Prostate gland (tissue), 2 donors: ENCODE measurements at places on chromosomes 4 and X.

DNA sequence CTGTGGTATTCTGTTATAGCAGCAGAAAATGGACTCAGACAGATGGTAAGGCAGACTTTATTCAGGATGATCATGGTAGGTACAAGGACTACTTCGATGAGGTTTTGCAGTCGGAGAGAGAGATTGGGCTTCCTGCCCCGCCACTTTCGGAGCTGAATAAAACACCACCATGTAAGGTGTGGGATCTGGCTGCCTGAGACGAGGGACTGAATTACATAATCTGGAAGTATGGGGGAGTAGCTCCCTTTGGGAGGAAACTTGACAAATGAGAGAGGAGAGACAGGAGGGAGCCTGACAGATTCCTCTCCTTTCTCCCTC lies 255.5 kb upstream of the GATB start:
- DNase-seq: no peak

DNA sequence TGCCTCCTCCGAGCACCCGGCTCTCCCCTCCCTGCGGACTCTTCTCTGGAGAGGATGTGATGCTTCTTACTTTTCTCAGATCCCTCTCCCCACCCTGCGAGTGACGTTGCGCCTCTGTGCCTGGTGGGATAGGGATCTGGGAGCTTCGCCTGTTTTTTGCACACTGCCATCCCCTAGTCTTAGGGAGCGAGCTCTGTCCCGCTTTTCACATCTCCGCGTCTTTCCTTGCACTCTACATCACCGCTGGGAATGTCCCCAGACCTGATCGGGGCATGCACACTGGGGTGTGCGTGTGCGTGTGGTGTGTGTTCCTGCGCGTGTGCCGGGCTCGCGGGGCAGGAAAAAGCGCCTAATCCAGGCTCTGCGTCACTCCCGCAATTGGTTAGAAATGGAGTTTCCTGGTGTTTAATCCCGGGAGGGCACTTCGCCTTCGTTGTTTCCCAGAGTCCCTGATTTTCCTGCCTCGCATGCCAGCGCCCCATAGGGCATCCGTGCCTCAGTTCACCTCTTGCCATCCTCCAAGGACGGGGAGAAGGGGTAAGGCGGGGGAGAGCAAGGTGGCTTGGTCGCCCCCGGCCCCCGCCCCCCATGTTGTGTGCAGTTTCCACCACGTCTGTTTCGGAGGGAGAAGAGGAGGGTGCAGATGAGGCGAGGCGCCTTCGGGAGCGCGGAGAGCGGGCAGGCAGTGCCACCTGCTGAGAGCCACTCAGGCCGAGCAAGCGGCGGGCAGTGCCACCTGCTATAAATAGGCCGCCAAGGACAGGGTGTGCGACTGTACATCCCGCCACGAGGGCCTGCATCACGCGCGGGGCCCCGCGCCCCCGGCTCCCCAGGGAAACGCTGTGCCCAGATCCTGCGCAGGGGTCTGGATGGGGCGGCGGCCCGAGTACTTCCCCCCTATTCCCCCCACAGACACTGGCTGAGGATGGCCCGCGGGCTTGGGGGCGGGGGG lies 759 bp upstream of the TBC1D1 start:
- DNase-seq: peak; percentile 74

- DNase-seq: no peak
Observed at GRCh38 chr4:79495447-79495846, 87.4 kb upstream of the GK2 start.

DNA sequence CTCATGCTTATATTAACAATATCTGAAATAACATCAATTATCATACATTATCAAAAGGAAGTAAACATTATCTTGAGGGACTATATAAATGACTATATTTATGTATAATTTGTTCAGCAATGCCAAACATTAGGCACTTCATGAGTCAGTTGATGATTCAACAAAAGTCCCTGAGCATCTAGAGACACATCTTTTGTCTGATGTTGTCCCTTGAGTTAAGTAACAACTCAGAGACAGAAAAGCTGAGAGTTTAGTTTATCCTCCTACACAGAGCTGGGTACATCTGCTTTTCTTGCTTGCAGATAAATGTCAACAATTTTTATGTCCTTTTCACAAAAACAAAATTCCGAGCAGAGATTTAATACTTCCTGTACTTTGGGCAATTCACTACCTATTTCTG lies 311.1 kb downstream of the INPP4B start:
- no peak for DNase-seq

DNA sequence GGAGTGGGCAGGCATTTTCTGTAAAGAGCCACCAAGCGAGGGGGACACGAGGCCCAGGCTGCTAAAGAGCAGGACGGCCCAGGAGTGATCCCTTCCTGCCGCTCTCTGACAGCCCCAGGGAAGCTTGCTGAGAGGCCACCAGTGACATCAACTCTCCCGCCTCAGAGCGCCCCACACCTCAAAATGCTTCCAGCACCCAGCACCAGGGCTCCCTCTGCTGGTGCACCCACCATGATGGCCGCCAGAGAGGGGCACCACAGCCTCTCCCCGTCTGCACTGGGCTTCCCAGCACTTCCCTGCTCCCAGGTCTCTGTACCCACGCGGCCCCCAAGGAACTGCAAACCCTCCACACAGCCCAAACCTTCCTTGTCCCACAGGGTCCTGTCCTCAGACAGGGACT lies 40.4 kb downstream of the GAK start:
- no peak for DNase-seq

GRCh38 chrX:132940727-132941327 lies 17.6 kb downstream of the HS6ST2 start:
- DNase-seq: no peak

DNA sequence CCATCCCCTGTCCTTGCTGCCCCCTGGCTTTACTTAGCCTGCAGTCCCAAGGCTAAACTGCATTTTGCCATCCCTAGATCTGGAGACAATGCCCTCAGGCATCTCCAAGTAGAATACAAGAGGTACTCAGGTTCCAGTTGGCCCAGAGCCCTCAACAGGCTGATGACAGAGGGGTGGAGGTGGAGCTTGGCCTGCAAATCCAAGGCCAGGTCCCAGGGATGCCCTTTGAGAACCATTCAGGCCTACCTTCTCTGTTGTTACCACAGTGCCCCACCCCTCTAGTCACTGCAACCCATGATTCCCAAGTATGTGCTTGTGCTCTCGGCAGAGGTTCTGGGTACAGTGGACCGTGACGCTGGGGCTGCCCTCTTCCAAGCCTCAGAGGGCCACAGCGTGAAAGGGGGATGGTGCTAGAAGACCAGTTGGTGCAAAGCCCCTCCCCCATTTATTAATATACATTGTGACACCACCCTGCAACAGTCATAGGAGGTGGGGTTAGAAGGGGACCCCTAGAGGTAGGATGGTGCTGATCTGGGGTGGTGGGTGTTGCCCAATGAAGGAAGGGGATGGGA lies 6.4 kb upstream of the UBA1 start:
- DNase-seq: no peak

GRCh38 chr4:1992468-1993168 lies 16.2 kb downstream of the NELFA start:
- no peak for DNase-seq

- DNase-seq: no peak
Observed at GRCh38 chr4:85499573-85499972, 24.6 kb downstream of the ARHGAP24 start.

GRCh38 chrX:35025820-35026219 lies 83.2 kb downstream of the FAM47B start:
- DNase-seq: no peak

- no peak for DNase-seq
Observed at GRCh38 chr4:35836596-35836995, 407.7 kb downstream of the ARAP2 start.

DNA sequence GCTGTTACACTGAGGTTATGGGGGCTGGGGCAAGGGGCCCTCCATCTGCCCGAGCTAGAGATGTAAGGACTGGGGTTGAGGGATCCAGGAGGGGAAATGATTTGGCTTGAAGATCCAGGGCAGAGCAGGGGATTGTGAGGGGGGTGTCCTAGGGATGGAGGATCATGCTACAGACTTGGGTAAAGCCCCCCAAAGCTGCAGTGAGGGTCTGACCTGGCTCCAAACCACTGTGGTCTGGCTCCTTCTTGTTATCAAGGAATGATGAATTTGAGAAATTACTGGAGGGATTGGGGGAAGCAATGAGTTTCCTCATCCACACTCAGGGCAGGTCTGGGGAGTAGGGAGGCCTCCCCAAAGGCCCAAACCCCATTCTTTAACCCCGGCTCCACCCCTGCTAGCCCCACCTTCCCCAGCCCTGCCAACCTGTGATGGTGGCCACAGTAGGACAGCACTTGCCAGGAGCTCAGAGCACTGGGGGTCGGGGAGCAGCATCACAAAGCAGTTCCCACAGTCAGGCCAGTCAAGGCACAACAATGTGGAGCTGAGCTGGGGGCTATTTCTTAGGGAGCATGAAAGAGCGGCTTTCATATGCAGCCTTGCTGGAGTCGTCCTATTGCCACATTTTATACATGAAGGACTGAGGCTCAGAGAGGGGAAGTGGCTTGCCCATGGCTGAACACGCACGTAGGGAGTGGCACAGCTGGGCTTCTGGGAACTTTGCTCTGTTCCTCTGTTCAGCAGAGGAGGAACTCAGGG lies 165.5 kb downstream of the EFNB1 start:
- DNase-seq: no peak

- no peak for DNase-seq
Observed at GRCh38 chr4:136861091-136861490, 671.2 kb downstream of the PCDH18 start.

- peak; percentile 7 for DNase-seq
Observed at GRCh38 chr4:85050736-85051135, 84.2 kb upstream of the WDFY3 start.

DNA sequence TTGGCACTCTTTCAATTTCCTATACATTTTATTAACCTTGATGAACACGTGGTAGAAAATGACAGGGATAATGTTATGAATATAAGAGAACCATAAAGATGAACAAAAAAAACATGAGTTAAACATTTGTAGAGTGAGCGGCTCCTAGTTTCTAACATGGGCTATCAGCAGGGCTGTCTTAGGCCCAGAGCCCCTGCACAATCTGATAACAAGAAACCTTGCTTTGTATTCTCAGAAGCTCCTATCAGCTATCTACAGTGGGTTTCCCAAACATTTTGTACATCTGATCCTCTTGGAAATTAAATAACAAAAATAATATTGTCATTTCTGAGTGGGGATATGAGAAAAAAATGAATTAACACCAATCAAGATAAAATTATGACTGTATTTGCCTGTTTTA lies 10.6 kb upstream of the RBPJ start:
- no peak for DNase-seq

- peak; percentile 67 for DNase-seq
Observed at GRCh38 chr4:71186566-71187403, 152.0 kb upstream of the SLC4A4 start.

DNA sequence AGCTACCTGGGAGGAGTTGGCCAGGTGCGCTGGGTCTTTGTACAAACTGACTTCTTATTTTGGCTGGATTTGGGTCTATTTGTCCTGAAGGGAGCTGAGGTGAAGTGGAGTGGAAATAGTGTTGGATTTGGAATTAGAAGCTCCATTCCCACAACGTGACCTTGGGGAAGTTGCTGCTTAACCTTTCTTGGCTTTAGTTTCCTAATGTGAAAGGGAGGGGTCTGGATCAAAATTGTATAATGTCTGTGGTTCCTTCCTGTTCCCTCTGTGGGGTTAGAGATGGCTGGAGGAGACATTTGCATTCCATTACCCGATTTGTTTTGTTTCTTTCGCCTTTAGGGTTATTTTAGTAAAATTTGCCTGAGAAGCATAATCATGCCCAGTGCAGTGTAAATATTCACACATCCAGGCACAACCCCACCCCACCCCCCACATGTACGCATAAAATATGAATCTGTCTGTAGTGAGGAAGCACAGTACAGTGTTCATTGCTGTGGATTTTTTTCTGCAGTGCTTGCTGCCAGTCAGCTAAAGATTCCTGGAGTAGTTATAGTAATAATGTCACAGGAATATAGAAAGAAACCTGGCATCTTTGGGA lies 21.5 kb downstream of the JADE1 start:
- no peak for DNase-seq

DNA sequence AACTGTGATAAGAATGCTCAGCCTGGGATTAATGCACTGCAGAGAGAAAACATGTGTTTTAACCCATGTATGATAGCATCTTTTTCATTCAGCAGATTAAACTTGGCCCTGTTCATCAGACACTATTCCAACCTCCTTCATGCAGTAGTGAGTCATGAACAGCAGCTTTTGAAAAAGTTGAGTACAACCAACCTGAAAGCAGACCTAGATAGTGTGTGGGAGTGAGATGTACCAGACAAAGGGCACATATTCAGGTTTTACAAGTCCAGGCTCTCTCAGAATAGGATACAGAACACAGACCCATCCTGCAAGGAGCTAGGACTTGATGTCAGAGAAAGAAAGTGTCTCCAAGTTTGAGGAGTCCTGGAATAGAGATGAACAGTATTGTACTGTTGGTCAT lies 237.3 kb upstream of the STS start:
- DNase-seq: no peak

- DNase-seq: no peak
Observed at GRCh38 chrX:3461397-3462165, 115.1 kb upstream of the MXRA5 start.

GRCh38 chrX:52262195-52262546 lies 77.5 kb downstream of the MAGED4 start:
- DNase-seq: no peak

DNA sequence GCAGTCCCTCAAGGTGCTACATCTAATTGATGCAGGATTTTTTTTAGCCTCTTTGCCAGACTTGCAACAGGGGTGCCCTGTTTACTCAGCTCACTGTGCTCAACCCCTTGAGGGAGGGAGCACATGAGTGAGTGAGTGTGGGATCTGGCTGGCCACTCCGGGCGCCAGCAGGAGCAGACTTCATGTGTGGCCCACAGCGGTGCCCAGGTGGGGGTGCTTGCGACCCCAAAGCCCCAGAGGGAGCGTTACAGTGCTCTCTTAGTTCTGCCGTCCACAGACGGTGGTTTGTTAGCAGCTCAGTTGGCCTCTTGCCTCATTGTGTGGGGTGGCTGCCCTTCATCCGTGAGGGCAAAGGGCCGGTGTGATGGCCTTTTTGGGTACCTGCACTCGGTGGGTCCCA lies 81.6 kb upstream of the MYOZ2 start:
- DNase-seq: no peak

GRCh38 chrX:109830157-109830703 lies 97.2 kb upstream of the ACSL4 start:
- no peak for DNase-seq

DNA sequence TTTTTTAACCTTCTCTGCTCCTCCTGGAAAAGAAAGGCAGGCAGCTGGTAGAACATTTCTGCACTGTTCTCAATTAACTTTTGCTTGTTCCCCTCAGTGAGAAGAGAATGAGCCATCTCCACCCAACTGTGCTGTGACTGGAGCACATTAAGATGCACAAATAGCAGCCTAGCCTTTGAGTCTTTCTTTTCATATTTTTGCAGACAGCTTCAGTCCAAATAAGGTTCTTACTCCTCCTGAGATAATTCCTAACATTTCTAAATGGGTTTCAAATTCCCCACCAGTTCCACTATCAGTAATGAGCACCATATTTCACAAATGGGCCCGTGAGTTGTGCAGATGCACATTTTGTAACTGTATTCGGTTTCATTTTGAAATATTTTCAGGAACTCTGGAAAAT lies 118.6 kb downstream of the SPCS3 start:
- no peak for DNase-seq
